ENCODE measurements at places on chromosomes 2 and 18. TPM values are rescaled to one million over a fixed set of nuclear protein-coding genes. Genes with fewer than 3 reads are reported as not detected.

The UPP2 gene
- total RNA-seq: not detected

The DSC2 gene
- not detected for total RNA-seq

The GATA6 gene
- total RNA-seq: 4.6 TPM

The GCG gene
- not detected for total RNA-seq

The UGT1A8 gene
- not detected for total RNA-seq

The GPR155 gene
- total RNA-seq: 2.5 TPM

The FBXO36 gene
- total RNA-seq: 2.5 TPM

The EFR3B gene
- total RNA-seq: 0.02 TPM

GRCh38 chr2:158046121-158046880 lies 55.4 kb upstream of the UPP2 start:
- no peak for DNase-seq

DNA sequence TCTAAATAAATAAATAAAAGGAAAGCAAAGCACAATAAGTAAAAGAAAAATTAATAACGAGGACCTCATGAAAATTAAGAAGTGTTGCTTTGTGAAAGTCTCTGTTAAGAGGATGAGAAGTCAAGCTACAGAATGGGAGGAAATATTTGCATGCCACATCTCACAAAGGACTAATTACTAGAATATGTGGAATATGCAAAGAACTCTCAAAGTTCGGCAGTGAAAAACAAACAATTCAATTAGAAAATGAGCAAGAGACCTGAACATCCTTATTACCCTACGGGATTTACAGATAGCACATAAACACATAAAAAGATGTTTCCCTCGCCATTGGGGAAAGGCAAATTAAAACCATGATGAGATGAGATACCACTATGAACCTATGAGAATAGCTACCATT lies 23.3 kb downstream of the CYP26B1 start:
- peak; percentile 20 for DNase-seq

- no peak for DNase-seq
Measured at GRCh38 chr2:156702541-156702940, 266.4 kb downstream of the GPD2 start.

DNA sequence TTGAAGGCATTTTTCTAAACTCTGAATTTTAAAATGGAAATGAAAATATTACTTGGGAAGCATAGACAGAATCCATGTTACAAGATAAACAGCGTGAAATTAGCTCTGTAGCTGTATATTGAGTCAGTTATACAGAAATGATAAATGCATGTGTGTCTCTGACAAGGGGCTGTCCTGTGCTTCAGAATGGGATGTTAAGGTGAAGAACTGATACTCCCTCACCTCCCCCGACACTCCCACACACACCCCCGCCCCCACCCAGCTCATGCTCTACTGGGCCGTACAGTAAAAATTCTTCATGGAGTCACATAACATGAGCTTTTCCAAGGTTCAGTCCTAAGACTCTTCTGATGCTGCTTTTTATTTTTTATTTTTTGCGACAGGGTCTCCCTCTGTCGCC lies 869 bp upstream of the THUMPD2 start:
- DNase-seq: no peak

GRCh38 chr18:22999212-22999611 lies 66.1 kb downstream of the RBBP8 start:
- no peak for DNase-seq

DNA sequence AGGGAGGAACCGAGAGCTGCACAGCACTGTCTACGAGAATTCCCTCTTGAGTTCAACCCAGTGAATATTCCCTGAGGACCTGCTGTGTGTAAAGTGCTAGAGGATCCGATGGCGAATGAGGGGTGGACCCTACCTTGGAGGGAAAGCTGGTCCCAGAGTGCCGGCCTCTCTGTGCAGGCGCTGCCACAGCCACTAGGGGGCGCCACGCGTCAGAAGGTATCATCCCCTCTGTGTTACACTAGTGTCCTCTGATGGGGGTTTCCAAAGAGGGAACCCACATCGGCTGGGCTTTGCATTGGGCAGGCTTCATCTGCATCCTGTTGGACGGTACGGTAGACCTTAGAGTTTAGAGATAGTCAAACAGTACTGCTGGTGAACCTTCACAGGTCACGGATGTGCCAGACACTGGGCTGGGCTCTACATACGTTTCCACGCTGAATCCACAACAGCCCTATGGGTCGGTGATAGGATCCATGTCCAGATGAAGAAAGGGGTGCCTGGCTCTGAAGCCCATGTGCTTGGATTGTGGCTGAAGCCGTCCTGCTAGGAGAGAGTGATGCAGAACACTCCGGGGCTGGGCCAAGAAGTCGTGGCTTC lies 39.0 kb downstream of the COA5 start:
- DNase-seq: peak; percentile 4

- no peak for DNase-seq
Measured at GRCh38 chr2:29157131-29157530, 41.9 kb downstream of the CLIP4 start.

DNA sequence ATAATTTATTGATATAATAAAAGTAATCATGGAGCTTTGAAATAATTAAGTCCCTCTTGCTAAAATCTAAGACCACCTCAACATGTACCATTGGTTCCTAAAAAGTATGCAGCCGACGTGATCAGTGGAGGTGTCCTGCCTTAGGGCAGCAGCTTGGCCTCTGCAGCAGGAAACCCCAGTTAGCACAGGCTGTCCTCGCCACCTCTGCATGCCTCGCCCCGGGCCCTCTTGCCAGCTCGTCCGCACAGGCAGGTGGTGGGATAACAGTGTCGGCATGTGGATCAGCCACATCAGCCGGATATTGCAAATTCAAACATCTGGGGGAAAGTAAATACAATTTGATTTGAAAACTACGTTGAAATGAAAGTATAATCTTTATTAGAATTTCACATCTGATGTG lies 22.9 kb downstream of the COA5 start:
- no peak for DNase-seq

DNA sequence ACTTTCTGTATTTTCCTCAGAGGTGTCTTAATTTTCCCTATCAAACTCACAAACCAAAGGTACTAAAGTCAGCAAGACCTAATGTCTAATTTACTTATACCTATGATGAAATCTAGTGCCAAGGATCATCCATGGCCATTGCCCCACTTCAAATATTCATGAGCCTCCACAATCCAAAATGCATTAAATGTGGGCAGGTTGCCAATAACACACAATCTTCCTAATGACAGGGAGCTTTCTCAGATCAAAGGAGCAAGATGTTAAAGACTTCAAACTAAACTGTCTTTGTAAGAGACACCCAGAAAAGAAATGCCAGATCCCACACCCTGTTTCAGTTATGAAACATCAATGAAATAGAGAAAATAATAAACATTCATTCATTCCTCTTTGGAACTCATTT lies 143.2 kb downstream of the TMEFF2 start:
- no peak for DNase-seq

- DNase-seq: no peak
Measured at GRCh38 chr2:62156861-62157496, 38.9 kb upstream of the B3GNT2 start.

- DNase-seq: no peak
Measured at GRCh38 chr2:104668631-104669030, 185.3 kb upstream of the POU3F3 start.

Data from M059J (cell line).